Activated naive CD4-positive, alpha-beta T cell treated with Interleukin-2 at 50 U/mL for 16 hours (primary cell): ENCODE measurements at places on chromosomes 1 and 21.

- DNase-seq, result no peak
Measured at GRCh38 chr21:45995686-45996179, 14.2 kb downstream of the COL6A1 start.

- DNase-seq, result no peak
Measured at GRCh38 chr1:15483971-15484370, 8.1 kb downstream of the CELA2B start.

DNA sequence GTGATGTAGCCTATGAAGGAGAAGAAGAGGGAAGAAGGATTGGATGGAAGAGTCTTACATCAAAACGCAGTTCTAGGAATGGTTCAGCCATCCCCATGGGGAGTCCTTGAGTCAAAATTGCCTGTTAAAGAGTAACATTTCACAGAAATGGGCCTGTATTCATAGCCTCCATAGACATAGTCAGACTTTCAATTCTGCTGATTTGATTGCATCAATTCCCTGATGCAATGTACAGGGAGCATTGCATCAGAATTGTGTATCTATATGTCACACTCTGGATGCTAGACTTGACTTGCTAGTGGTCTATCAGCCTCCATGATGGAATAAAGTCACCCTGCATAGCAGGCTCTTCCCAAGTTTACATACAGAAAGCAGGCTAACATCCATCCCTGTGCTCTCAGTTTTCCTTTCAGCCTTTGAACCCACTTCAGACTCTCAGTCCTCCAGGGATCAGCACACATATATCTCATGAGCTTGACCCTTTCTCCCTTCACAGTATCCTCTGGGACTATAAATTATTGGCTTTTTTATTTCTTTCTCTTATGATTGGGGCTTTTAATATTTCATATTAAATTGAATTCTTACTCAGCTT lies 1111.7 kb upstream of the B3GALT2 start:
- DNase-seq, result no peak

GRCh38 chr1:203342192-203342940 lies 8.6 kb downstream of the FMOD start:
- DNase-seq, result peak; percentile 51

GRCh38 chr1:164515711-164516331 lies 43.2 kb upstream of the PBX1 start:
- DNase-seq, result no peak

- DNase-seq, result no peak
Measured at GRCh38 chr1:117657031-117657430, 51.2 kb downstream of the TENT5C start.

DNA sequence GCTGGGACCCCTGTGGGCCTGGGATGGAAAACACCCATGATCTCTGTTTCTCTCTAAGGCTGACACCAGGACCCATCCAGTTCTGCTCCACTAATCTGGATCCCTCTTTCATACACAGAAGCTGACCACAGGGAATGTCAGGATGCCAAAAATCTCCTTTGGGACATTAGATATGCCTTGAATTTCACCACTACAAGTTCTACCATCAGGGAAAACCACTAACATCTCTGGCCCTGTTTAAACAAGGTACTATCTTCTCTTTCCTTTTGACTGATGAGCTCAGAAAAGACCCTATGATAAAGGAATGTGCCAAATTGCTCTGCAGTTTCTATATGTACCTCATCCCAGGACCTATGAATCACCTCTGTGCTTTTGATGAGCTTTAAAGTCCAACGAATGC lies 10.2 kb upstream of the PLXNA2 start:
- DNase-seq, result no peak

DNA sequence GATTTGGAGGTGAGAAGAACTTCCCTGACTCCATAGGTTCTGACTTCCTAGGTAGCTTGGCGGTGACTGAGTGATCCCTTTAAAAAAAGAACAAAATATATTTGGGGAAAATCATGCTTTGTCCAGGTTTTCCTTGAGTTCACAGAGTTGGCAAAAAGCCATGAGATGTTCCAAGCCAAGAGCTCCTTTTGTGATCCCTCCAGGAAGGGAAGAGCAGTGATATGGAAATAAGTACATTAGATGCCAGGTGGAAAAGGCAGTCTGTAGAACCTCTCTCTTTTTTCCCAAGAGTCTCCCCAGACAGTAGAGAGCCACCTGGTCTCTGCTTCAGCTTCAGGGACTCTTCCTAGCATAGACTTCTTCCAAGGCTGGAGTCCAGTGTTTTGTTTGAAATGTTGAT lies 10.2 kb downstream of the TLCD4 start:
- DNase-seq, result no peak

GRCh38 chr1:196680107-196680506 lies 28.3 kb downstream of the CFH start:
- no peak for DNase-seq

DNA sequence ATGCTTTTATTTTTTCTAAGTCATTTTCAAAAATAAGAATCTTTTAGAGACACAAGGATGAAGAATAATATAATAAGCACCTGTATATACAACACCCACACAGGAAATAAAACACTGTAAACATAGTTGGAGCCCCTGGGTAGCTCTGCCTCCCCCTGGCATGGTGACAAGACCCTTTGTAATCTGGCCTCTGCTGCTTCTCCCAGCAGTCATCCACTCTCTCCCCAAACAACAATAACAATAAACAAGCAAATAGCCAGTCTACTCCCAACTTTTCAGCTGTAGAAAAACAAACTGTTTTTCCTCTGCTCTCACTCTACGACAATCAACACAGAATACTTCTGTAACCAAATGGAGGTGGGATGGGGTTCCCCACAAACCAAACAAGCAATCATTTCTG lies 110.1 kb downstream of the CSMD2 start:
- no peak for DNase-seq

DNA sequence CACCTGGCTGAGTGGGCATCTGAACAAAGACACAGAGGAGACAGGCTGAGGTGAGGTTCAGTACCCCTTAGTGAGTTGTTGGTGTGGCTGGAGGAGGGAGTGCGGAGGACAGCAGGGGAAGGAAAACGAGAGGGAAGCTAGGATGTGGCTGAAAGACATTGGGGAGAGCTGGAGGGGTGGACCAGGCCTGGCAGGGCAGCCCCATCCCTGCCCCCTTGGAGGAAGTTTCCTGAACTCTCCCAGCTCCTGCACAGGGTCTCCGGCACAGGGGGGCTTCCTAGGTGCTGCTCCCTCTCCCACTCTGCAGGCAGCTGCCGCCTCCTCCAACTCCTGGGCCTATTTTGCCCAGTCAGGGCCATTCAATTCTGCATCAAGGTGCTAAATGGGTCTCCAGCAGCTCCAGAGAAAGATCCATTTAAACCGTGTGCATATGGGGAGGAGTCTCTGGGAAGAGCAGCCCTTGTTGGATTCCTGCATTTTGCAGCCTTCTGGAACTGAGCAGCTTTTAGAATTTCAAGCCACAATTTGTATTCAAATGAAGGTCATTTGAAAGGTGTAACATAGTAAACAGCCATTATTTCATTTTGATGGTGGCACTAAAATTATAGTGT lies 193.9 kb downstream of the CAMTA1 start:
- no peak for DNase-seq

DNA sequence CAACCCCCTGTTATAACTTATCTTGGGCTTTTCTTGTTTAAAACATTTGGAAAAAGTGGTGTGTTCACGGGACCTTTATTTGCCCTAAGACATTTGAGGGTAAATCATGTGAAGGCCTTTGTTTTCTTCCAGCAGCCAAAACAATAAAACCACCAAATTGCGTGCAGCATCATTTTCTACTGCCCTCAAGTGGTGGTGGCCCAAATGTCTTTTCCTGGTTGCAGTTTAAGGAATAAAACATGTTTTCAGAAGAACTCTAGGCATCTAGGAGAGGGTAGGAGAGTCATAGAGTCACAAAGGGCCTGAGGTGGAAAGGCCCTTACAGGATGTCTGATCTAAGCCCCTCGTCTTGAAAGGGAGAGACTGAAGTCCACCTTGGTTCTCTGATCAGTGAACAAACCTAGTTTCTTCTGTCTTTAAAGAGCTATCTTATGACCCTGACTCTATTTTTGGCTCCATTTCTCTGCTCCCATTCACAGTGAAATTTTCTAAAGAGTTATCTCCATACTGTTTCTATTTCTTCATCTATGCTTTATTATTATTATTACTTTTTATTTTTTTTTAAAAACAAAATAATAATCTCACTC lies 16.0 kb upstream of the EPS15 start:
- peak; percentile 42 for DNase-seq

DNA sequence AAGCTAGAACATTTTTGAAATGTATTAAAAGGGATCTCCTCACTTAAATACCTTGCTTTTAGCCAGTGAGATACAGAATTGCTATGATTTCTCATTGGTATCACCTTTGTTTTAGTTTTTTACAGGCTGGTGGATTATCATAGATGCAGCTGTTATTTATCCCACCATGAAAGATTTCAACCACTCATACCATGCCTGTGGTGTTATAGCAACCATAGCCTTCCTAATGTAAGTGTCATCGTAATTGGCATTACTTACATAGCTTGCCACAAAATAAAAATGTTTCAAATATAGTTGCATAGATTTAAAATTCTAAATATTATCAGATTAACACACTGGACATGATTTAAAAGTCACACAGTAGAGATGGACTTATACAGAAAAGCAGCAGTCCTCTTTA lies 4.7 kb downstream of the TMEM50A start:
- DNase-seq, result no peak

GRCh38 chr1:195897076-195897475 lies 711.2 kb downstream of the KCNT2 start:
- DNase-seq, result no peak

- DNase-seq, result no peak
Measured at GRCh38 chr1:36937371-36937770, 96.9 kb downstream of the GRIK3 start.

GRCh38 chr1:83932281-83932680 lies 66.7 kb downstream of the TTLL7 start:
- no peak for DNase-seq

- DNase-seq, result no peak
Measured at GRCh38 chr1:194870860-194871259, 1684.4 kb upstream of the B3GALT2 start.

DNA sequence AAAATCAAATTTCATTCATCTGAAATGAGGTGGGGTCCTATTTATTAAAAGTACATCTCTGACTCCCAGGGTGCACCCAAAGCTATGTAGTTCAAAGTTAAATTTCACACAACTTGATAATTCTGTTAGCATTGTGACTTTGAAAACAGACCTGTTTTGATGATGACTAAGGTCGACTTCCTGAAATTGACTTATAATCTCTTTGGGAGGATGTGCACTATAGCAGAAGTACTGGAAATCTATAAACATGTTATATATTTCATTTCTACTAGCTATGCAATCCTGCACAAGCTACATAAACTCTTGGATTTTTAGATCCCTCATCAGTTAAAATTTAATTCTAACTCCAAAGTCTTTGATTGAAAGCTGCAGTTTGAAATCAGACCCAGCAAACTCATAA lies 507.6 kb downstream of the NEGR1 start:
- no peak for DNase-seq

GRCh38 chr1:37883671-37884070 lies 24.3 kb upstream of the MTF1 start:
- no peak for DNase-seq

GRCh38 chr1:229075217-229075616 lies 195.7 kb upstream of the RAB4A start:
- no peak for DNase-seq

DNA sequence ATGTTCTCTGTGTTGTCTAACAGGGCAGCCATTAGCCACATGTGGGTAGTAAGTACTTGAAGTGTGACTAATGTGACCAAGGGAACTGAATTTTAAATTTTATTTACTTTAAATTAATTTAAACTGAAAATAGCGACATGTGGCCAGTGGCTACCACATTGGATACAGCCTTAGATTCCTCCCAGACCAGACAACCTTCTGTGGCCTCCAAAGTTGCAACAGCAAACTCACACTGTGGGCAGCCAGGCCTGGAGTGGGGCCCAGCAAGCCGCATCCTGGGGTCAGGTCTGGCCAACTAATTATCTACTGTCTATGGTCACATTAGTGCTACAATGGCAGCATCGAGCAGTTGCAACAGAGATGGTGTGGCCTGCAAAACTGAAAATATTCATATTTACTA lies 11.7 kb downstream of the EIF2D start:
- no peak for DNase-seq

GRCh38 chr1:165497069-165498013 lies 46.5 kb upstream of the LRRC52 start:
- no peak for DNase-seq

- no peak for DNase-seq
Measured at GRCh38 chr1:244614879-244615278, 38.0 kb upstream of the DESI2 start.

DNA sequence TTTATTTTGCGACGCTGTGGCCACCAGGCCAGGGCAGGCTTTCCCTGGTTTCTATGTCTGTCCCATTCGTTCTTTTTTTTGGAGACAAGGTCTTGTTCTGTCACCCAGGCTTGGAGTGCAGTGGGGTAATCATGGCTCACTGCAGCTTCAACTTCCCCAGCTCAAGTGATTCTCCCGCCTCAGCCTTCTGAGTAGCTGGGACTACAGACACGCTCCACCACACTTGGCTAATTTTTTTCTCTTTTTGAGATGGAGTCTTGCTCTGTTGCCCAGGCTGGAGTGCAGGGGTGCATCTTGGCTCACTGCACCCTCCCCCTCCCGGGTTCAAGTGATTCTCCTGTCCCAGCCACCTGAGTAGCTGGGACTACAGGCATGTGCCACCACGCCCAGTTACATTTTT lies 43.4 kb upstream of the WNT4 start:
- DNase-seq, result no peak

DNA sequence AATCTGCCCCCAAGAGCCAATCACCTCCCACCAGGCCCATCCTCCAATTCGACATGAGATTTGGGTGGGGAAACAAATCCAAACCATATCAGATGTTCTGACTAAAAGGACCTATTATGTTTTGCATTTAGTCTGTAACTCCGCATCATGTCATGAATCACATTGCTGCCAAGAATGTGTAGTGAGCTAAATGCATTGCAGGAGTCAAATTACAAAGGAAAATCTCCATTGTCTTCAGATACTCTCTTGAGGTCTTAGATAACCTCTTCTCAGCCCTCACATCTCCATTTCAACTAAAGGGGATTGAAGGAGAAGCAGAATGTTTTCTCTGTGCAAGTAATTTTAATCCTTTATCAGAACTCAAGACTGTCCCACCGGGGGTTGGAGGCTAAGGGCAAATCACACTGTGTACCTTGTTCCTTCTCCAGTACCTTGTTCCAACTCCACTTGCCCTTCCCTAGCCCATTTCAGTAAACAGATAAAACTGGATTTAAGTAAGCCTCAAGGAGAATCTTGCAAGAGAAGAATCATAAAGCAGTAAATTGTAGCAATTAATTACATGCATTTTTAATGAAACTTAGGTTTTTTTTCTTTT lies 34.1 kb downstream of the EXTL2 start:
- DNase-seq, result no peak

GRCh38 chr1:29238620-29239002 lies 2.3 kb downstream of the PTPRU start:
- DNase-seq, result no peak

GRCh38 chr21:27134516-27134915 lies 167.6 kb upstream of the ADAMTS5 start:
- DNase-seq, result no peak

GRCh38 chr1:47407481-47407880 lies 8.6 kb upstream of the FOXE3 start:
- no peak for DNase-seq
